ENCODE measurements at places on chromosomes 7 and 10.

GRCh38 chr7:7761974-7762779 is 43.8 kb upstream of the RPA3 start:
- DNase-seq, result no peak

DNA sequence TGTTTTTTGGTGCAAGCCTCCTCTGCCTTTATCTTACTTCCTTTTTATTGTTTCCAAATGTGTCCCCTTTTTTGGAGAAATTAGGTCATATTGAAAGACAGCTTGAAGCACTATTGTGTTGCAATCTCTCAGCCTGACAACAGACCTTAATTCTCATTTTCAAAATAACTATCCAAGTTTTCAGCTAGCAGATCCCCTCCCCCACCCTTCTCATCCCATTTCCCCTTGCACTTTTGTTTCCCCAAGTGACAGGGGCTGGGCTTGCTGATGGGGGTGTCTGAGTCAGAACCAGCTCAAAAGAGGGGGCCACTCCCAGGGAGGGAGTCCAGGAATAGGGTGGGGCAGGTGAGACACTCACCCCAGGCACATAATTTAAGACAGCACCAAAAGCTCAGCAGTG is 75.3 kb downstream of the MKI67 start:
- no peak for DNase-seq

DNA sequence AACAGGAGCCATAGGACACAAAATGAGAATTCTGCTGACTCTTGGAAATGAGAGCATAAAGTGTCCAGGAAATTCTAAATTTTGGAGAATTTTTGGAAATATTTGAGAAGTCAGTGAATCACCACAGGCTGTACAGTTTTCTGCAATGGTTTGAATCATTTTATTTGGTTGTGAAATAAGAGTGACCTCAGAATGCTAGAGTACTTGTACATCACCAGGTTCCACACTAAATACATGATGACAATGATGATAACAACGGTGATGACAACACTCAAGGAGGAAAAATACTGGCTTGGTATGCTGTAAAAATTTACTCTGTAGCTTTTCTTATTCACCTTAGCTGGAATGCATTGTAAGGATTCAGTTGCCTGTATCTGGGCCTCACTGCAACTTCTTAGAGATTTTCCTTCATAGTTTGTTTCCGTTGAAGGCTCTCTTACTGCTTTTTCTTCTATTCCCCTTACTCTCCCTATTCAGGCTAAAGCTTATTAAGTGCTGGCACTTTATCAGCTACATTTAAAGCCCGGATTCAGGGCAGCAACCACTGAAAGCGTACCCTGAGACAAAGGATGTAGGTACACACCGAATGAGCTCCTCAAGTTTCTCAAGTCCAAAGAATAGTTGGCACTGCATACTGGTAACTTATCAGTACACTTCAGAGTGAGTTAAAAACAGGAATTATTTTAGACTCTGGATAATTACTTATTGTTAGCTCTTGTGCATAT is 30.2 kb upstream of the NME8 start:
- DNase-seq, result no peak

DNA sequence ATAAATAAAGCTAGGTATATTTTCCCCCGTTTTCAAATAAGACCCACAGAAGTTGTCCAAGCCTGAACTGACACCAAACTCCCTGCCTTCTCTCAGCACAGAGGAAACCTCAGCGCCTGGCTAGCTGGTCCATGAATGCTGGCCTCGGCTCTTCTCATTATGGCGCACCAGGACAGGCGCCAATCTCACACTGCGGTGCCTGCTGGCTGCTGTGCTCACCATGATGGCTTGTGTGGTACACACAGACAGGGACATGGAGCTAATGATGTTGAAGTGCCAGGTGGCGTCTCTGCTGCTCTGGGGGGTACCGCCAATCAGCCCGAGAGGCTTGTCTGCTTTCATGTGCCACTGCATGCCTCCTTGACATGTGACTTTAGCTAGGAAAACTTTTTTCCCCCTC is 43.2 kb upstream of the USP6NL start:
- DNase-seq, result no peak

DNA sequence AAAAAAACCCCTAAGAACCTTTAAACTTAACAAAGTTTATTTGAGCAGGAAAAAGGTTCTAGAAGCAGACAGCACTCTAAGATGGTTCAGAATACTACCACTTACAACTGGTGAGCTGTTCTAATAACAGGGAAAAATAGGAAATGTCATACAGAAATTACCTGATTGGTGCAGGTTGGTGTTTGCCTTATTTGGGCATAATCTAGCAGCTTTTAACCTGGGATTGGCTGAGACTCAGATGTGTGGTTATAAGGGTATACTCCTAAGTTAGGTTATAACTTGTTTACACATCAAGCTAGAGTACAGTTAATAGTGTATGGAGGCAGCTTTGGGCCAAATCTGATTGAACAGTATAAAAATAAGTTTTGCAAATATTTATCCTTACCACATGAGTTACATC is 59.8 kb downstream of the MAPK8 start:
- no peak for DNase-seq

DNA sequence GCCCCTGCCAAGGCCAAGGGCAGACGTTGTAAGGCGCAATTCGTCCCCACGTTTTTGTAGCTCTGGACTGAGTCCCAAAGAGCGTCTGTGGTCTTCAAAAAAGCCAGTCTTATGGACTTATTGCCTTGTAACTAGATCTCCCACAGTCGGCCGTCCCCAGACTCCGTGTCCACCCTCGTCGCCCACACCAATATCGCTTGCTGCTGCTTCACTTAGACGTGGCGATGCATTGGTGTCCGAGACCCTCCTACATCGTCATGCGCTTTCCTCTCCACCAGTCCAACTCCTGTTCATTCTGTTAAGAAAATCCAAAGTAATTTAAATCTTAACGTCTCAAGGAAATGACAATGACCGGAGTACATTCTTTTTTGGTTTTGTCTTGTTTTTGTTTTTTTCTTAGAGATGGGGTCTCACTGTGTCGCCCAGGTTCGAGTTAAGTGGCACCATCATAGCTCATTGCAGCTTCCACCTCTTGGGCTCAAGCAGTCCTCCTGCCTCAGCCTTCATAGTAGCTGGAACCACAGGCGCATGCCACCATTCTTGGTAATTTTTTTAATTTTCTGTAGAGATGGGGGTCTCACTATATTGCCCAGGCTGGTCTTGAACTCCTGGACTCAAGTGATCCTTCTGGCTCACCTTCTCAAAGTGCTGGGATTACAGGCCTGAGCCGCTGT is 851 bp downstream of the KIFBP start:
- DNase-seq, result no peak

Data from activated naive CD4-positive, alpha-beta T cell treated with anti-CD3 and anti-CD28 coated beads, Interleukin-2, amount 50 U/mL, for 16 hours (primary cell).